ENCODE measurements at places on chromosomes 7 and 10.

DNA sequence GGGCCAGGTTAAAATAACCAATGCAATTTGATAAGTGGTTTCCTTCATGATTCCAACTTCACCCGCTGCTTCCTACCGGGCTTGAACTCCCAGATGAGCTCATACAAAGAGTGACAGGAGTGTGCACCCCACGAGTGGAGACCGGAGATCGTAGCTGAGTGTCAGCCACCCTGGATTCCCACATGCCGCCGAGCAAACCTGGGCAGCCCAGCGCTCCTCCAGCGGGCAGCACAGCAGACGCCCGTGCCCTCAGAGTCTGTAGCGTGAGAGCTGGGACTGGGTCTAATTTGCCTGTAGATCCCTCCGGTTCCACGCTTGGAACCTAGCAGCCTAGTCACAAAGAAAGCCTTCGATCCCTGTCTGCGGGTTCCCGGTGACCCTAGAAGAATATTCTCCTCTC lies 476.1 kb upstream of the MGMT start:
- no peak for DNase-seq

DNA sequence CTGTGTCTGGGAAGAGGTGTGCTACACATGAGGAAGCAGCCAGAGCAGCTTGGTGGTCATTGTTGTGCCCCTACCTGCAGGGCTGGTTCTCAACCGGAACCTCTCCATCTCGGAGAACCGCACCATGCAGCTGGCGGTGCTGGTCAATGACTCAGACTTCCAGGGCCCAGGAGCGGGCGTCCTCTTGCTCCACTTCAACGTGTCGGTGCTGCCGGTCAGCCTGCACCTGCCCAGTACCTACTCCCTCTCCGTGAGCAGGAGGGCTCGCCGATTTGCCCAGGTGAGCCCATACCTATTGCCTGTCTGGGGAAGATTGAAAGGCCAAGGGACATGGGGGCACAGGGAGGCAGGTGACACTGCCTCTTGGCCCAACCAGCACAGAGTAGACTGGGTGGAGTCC lies 29.3 kb upstream of the CSGALNACT2 start:
- DNase-seq = no peak

DNA sequence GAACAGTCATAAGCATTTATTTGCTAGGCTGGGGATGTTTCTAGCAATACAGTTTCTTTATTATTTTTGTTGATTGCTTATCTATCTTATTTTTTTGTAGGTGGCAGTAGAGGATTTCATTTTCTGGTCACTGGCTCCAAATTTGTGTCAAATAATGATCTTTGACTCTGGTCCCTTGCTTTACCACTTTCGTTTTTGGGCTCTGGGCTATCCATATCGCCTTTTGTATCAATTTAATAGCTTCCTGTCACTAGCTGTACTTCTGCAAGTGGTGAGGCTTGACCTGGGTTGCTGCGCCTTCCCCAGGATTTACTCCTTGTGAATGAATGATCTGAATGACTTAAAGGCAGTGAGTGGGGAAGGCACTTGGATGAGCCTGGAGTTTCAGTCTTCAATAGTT lies 48.4 kb downstream of the MDFIC start:
- DNase-seq = no peak

DNA sequence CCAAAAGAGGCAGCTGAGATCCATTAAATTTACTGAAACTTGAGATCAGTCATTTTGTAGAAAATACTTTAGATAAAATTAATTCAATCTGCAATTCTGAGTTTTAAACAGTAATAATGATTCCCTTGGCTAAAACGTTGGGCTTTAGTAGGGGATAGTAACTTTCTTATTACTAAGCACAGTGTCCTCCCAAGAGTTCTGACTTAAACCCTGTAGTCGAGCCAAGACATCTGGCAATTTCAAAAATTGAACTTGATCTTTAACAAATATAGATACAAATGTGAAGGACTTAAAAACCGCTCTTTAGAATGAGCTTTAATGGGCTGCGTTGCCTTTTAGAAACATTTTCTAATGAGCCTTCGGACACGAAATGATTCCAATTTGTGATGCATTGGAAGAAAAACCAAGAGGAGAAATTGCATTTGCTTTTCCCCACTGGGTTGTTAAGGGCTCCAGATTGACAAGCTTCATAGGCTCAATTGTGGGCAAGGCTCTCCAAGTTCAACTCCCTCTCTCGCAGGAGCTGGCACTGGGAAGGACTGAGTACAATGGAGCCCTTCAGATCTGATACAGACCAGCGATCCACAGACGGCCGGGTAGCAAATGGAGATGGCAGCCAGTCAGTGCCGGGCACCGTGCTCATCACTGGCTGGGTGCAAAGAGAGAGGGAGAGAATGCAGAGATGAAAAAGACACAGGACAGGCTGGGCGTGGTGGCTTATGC lies 921.3 kb upstream of the AUTS2 start:
- no peak for DNase-seq

DNA sequence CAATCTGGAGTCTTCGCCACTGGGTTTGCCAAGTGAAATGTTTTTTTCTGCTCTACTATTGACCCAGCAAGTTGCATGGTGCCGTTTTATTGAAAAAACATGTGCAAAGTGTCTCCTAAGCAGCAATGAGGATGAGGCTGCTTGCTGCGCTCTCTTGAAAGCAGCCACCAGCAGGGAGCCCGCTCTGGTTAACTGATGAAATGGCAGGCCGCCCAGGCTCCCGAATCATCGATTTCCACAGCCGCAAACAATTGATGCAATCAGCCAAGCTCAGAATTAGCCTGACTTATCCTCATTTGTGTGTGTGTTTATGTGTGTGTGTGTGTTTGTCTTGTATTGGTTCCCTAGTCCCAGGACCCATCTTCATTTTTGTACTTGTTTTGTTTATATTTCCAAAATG lies 22.2 kb upstream of the LYZL1 start:
- DNase-seq = no peak

DNA sequence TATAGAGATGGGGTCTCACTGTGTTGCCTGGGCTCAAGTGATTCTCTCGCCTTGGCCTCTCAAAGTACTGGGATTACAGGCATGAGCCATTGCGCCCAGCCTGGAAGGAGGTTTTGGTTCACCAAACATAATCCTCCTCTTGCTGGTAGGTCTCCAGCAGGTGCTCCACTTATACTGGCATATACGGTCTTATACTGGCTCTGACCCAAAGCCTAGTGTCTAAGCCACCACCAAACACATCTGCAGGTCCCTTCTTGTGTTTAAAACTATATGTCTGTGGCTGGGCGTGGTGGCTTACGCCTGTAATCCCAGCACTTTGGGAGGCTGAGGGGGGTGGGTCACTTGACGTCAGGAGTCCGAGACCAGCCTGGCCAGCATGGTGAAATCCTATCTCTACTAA lies 5.4 kb downstream of the MBLAC1 start:
- no peak for DNase-seq

- no peak for DNase-seq
These were observed 73.9 kb upstream of the LEP start for GRCh38 chr7:128167042-128167701.

- DNase-seq = no peak
These were observed 127.8 kb downstream of the TMEM26 start for GRCh38 chr10:61325223-61325960.

GRCh38 chr10:29011516-29011915 lies 277.4 kb upstream of the LYZL1 start:
- DNase-seq = no peak

DNA sequence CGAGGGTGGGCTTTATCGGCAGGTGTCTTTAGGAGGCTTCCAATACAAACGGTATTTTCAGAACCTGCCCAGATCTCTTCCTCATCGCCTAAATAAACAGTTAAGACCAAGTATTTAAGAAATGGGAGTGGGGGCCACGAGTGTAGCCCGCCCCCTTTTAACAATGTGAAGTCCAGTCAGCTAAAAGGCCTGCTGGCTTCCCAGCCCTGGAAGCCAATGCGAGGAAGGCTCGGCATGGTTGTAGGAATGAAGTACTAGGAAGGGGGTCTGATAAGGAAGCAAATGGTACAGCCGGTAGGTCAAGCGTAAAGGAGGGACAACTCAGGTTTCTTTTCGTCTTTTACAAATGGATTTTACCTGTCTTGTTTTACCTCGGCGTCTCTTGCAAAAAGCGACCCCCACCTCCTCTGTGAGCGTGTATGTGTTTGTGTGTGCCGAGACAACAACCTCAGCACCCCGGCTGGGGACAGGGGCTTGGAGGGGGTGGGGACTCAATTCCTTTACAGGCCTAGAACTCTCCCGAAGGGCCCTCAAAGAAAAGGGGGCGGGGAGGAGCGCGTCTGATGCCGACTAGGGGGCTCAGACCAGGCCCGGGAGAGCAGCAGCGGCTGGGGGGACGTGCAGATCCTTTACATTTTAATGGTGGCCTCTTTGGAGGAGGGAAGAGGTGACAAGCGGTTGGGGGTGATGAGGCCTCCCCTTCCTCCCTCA lies 147.6 kb downstream of the GPR85 start:
- no peak for DNase-seq

DNA sequence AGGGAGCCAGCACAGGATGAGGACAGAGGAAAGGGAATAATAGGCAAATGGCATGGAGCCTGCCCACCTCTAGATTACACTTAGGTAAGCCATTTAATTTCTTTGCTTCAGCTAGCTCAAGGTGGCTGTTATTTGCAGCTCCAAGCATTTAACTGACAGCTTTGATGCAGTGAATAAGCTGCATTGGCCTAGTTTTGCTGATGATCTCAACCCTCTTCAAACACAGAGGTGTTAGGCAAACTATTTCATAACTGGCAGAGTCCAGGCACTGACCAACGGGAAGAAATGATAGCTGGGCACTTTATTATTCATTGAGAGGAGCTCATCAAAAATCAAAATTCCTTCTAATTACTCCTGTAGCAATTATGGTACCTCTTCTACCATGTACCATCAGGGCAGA lies 317.4 kb downstream of the BMPER start:
- no peak for DNase-seq

- DNase-seq = no peak
These were observed 138.0 kb upstream of the TARP start for GRCh38 chr7:38411404-38411803.

DNA sequence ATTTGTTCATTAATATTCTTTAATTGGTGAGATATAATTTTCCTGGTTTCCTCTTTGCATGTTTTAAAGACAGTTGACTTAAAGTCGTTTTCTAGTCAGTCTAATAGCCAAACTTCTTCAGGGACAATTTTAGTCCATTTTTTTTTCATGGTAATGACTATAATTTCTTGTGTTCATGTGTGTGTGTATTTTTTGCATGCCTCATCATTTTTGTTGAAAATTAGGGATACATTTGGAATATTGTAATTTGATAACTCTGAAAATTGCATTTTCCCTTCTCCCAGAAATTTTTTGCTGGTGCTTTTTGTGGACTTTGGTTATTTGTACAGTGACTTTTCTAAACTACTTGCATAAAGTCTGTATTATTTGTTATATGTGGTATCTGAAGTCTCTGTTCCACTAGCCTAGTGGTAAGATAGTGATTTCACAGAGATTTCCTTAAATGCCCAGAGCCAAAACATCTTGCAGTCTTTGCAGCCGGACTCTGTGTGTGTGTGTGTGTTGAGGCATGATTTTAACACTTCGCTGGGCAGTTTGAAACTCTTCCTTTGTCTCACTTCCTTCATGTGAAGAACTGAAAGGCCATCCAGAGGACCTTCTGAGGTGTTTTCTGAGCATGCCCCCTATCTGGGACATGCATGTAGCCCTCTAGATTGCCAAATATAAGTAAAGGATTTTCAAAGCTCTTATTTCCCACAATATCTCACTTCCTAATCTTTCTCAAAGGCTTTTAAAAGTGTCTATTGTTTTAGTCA lies 40.9 kb upstream of the ZNF365 start:
- DNase-seq = no peak

DNA sequence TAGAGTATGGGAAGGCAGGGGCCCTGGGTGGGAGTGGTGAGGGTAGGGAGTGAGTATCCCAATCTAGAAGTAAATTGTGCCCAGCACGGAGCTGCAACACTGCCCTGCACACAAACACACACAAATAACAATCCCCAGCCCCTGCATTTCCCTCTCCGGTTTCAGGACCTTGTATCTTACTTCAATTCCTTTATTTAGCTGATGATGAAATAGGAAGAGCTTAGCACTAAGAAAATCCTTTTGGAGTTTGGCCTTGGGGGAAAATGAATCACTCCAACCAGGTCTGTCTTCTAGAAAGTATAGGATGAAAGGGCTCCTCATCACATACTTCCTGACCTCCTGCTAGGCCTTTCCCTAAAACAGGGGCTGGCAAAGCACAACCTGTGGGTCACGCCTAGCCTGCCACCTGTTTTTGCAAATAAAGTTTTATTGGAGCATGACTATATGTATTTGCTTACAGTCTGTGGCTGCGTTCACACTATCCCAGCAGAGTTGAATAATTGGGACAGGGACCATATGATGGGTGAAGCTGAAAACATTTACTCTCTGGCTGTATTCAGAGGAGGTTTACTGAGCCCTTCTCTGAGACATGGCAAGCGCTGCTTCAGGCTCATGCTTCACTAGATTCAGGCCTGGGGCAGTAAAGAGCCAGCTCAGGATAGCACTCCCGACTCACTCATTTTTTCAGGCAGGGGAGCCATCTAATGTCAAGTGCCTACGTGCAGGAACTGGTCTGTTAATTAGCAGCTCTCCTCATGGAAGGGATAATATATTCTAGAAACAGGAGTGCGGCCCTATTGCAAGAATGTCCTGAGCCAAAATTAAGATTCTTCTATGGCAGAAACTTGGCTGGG lies 111.0 kb downstream of the EGFR start:
- DNase-seq = no peak

DNA sequence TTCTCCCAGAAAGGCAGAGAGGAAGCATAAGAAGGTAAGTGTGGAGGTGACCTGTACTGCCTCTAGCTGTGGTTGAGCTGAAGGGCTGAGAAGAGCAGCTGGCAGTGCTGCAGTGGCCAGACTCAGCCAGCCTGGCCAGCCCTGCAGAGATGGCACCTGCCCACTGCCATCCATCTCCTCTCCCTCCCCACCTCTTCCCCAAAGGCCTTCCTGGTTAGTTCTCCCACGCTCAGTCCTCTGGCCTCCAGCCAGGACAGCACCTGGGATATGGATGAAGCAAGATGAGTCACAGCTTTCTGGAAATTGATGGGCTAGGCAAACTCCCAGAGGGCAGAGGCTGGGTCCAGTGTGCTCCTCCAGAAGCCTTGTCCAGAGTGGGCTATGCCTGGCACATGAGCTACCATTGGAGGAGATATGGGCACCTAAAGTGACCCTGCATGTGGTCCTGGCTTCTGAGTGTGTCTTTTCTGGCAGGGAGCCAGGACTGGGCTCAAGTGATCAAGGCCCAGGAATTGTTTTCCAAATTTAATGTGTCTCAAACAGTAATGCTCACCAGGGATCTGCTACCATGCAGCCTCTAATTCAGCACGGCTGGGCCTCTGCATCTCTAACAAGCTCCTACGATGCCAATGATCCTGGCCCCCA lies 81.0 kb upstream of the CACUL1 start:
- no peak for DNase-seq

DNA sequence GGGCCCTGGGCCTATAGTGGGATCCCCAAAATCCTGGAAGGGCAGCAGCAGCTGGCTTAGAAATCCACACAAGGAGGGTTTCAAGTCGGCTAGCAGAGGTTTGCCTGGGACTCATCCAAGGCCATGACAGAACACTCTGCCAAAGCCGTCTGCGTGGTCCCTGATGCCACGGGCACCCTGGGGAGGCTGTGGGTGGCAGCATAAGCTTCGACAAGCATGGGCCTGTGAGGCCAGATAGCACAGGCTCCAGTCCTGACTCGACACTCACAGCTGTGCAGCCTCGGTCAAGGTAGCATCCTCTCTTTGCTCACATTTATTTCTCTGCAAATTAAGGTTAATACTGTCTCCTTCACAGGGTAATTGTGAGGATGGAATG lies 138.3 kb downstream of the JCAD start:
- DNase-seq = no peak

- DNase-seq = no peak
These were observed 22.6 kb upstream of the PRKCQ start for GRCh38 chr10:6602700-6603084.

Data from esophagus squamous epithelium (tissue), 5 donors.